ENCODE measurements at places on chromosomes 13 and 19.

- DNase-seq, result no peak
Observed at GRCh38 chr13:40993987-40994386, 25.1 kb downstream of the ELF1 start.

- peak; percentile 37 for DNase-seq
Observed at GRCh38 chr19:49327878-49328544, 3.0 kb upstream of the SLC6A16 start.

- DNase-seq, result no peak
Observed at GRCh38 chr19:50321831-50322230, 7.3 kb downstream of the KCNC3 start.

DNA sequence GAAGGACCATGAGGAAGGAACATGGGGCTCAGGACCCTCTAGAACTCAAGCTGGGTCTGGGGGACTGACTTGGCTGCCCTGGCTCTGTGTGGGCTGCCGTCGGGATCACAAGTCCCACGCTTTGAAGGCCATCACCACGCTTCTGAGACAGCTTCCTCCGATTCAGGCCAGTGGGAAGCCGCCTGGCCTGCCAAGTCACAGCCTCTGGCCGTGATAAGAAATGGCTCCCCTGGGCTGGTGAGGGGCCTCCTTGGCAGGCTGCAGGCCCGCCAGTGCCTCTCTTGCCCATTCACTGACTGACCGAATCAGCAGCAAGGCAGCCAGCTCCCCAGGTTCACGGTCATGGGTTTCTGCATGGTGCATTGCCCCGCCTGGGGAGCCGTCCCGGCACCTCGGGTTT is 48.8 kb downstream of the COMP start:
- DNase-seq, result no peak

DNA sequence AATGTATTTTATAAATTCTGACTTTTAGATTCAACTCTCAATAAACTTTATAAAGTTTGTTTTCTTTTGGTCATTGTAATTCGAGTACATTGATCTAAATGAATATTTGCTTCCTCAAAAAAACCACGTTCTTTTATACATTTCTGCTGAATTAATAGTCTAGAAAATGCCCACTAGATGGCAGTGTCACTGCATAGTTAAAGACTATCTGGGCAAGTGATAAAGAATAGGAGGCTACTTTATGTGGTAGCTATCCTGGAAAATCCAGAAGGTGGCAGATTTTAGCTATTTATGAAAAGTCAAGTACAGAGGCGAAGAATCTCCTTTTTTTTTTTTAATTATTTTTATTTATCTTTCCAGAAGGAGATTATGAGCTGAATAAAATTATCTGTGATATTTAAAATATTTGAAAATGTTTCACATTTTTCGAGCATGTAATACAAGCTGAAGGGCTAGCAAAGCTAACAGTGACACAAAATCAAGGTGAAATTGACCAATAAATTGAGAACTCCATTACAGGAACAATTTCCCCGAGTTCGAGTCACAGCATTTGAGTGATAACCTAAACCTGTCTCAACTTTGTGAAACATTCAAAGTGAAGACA is 221.8 kb downstream of the OLFM4 start:
- no peak for DNase-seq

GRCh38 chr19:50368649-50369570 is 3.5 kb upstream of the NAPSA start:
- DNase-seq, result peak; percentile 74

DNA sequence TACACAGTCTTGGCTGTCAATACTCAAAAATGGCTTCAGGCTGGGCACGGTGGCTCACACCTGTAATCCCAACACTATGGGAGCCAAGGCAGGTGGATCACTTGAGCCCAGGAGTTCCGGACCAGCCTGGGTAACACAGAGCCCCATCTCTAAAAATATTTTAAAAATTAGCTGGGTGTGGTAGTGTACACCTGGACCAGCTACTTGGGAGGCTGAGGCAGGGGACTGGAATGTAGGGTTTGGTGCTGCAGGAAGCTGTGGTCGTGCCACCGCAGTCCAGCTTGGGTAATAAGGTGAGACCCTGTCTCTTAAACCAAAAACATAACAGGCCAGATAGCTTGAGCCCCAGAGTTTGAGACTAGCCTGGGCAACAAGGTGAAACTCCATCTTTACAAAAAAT is 6.7 kb upstream of the CHERP start:
- no peak for DNase-seq

DNA sequence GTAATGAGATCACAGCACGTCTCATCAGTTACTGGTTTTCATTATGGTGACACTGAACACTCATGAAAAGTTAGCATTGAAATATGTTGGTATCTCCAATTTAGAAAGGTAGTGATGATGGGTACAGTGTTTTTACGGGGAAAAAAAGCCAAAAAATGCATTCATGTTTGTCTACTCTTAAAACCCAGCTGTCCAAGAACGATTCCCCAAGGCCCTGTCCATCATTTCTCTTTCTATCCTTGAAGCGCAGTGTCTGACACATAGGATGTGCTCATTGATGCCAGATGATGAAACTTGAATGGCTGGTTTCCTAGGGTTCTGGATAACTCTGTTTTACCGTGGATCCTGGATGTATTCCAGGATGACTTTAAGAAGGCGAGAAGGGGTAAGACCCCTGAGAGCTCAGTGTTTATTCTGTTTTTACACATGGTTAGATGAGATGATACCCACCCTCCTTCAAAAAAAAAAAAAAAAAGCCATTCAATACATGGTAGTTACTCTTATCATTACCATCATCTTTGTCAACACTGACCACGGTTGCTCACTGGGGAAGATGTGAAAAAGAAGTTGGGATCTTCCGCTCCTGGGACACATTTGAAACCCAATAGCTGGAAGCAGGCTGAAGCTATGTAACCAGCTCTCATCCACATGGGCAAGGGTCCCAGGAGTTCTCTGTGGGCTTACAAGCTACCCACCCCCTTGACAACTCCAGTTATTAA is 22.5 kb downstream of the SERP2 start:
- no peak for DNase-seq

DNA sequence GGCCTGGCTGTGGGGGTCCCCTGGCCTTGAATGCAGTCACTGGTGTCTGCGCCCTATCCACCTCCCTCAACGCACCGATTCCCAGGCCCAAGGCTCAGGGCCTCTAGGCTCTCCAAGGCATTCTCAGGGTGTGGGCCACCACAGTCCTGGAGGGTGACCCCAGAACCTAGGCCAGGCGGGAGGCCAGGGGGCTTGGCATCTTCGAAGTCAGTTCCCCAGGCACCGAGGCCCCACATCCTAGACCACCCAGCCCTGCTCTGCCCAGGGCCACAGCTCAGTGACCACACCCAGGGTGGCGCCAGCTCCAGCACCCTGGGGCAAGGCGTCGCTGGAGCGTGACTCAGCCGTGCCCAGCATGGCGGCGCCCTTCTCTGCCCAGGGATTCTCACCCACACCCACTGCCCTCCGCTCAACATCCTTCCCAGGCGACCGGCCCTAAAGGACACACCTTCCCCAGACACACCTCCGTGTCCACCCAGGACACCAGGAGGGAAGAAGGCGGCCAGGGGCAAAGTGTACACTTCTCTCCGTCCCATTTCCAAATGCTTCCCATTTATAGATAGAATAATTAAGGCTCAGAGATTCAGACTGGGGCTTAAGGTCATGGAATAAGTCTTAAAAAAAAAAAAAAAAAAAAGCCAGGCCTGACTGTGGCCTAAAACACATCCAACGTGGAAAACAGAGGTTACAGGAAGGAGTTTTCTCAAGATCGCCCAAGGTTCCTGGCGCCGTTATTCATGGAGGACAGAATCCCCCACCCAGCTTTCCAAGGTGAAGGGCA is 36.4 kb upstream of the NANOS3 start:
- DNase-seq, result no peak

DNA sequence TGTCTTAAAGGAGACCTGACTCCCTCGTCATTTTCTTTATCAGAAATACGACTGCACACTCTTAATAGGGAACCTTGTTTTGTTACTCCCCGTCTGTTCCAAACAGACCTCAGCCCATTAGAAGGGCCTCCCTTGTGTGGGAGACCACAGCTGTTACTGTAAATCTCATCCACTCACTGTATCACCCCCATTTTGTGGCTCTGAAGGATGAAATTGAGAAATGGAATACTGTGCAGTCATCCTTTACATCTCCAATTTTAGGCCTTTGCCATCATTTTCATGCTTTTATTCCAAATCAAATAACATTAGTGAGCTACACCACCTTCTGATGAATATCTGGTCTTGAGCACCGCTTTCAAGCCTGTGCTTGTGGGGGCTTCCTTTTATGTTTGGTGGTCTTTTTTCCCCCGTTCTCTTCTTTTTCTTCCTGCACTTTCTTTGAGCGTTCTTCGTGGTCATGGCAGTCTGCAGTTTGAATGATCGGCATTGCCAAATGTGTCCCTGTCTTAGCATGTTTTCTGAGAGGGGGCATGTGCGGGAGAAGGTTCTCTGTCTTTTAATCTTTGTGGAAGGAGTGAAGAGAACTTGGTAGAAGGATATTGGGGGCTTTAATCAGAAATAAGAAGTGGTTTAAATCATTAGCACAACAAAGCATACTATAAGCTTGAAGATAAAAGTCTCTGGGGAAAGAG is 65.8 kb downstream of the GGACT start:
- DNase-seq, result no peak

- no peak for DNase-seq
Observed at GRCh38 chr19:13790354-13790753, 4.9 kb upstream of the ZSWIM4 start.

GRCh38 chr13:92500192-92500591 is 726.4 kb upstream of the GPC6 start:
- no peak for DNase-seq

GRCh38 chr19:17718550-17718946 is 732 bp upstream of the MAP1S start:
- no peak for DNase-seq

DNA sequence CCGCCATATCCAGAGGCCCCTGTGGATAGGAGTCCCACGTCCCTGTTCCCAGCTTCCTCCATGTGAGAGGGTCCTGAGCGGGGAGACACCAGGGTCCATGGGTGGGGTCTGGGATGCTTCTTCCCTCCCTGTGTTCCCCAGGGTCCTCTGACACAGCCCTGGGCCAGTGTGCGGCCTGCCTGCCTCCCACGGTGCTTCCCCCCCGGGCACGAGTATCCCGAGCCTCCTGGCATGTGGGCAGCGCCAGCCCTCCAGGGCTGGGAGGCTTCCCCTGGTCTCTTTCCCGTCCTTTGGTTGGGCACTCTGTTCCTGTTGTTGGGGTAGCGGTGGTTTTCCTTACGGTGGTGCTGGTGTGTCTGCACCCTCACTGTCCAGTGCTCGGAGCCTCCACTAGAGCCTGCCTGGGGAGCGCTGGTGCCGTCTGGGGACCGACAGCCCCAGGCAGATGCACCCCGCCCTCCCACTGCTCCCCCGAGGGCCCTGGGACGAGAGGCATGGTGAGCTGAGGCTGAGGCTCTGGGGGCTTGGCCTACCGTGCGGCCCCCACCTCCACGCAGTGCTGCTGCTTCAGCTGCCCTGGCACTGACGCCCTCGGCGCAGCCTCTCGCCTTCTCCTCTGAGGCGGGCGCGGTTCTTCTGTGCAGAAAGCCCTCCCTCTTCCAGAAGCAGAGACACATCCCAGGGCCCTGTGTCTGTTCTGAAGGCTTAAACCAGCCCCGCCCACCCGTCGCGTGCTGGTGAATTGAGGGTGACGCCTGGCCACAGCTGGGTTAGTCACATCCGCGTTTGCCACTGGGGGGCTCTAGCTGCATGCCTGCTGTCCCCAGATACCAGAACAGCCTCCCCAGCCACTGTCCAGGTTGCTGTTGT is 27.9 kb downstream of the PLEKHJ1 start:
- no peak for DNase-seq

GRCh38 chr13:111515635-111516034 is 195.2 kb downstream of the TEX29 start:
- DNase-seq, result no peak

DNA sequence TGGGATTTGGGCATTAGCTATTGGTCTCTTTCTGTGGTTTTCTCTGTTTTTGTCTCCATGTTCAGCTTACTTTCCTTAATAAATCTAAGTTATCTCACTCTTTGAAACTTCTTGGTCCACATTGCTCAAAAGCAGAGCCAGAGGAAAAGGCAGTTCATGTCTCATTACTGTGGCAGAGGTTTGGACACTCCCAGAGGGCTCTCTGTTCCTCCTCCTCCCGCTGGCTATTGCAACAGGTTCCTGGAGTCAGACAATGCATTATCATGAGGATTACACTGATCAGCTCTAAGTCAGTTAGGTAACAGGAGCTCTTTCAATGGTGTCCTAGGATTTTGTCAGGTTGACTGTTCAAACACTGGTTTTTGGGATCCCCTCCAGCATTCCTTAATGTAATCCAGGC is 298.8 kb downstream of the NDFIP2 start:
- no peak for DNase-seq

- no peak for DNase-seq
Observed at GRCh38 chr19:2208975-2209374, 27.2 kb downstream of the PLEKHJ1 start.

DNA sequence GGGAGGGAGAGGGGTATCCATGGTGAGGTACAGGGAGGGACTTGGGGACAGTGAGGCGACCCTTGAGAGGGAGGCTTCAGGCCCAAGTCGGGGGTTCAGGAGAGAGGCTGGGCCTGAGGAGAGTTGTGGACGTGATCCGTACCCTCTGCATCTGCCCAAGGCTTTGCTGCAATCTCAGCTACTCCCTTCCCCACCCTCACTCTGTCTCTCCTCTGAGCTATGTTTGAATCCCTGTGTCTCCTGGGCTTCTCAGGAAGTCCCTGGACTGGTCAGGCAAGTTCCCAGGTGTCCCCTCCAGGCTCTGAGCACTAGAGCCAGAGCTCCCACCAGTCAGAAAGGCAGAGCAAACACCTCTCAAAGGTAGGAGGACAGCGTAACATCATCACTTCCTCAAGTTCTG is 1.8 kb downstream of the LIN37 start:
- DNase-seq, result no peak

DNA sequence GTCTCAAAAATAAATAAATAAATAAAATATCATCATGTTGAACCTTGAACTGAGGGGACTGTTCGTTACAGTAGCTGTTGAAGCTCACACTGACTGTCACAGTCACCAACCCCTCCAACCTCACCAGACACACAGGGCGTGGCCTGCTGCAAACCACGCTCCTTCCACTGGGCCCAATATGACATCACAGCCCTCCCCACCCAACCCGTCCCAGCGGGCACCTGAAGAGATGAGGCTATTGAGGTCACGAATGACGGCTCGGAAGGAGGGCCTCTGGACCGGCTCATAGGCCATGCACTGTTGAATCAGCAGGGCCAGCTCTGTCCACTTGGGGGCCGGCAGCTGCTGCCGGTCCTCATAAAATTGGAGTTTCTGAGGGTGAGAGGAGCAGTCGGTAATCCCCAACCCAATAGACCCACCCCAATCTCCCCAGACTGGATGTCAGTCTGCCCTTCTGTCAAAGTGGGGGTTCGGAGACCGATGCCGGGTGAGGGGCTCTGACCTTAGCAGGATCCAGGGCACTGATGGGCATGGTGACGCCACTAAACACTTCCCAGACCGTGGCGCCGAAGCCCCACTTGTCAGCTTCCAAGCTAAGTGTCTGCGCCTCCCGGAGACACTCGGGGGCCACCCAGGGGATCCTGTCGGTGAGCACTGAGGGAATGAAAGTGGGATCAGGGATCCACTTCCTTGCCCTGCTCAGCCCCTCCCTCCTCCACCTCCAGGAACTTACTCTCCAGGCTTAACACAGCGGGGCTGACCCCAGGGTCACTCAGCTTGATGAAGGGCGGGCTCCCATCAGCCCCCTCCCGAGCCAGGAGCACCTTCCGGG is 13.2 kb downstream of the JAK3 start:
- no peak for DNase-seq

- no peak for DNase-seq
Observed at GRCh38 chr19:33248954-33249613, 23.4 kb upstream of the SLC7A10 start.
